Hippocampal formation (tissue), 2 donors: ENCODE measurements at places on chromosomes 1 and 21.

GRCh38 chr1:165630629-165631341, at the start of gene MGST3:
MGST3 (plus strand) TSS chr1:165631234; CDS start chr1:165649848, 18,614 bp downstream.
- peak; percentile 95 for DNase-seq

- DNase-seq = no peak
Observed at GRCh38 chr1:90317628-90318027, 322.7 kb downstream of the ZNF326 start.

- DNase-seq = no peak
Observed at GRCh38 chr1:27489501-27489972, 430 bp downstream of the WASF2 start.

GRCh38 chr1:164611754-164612642, 53.0 kb downstream of the PBX1 start:
- no peak for DNase-seq

DNA sequence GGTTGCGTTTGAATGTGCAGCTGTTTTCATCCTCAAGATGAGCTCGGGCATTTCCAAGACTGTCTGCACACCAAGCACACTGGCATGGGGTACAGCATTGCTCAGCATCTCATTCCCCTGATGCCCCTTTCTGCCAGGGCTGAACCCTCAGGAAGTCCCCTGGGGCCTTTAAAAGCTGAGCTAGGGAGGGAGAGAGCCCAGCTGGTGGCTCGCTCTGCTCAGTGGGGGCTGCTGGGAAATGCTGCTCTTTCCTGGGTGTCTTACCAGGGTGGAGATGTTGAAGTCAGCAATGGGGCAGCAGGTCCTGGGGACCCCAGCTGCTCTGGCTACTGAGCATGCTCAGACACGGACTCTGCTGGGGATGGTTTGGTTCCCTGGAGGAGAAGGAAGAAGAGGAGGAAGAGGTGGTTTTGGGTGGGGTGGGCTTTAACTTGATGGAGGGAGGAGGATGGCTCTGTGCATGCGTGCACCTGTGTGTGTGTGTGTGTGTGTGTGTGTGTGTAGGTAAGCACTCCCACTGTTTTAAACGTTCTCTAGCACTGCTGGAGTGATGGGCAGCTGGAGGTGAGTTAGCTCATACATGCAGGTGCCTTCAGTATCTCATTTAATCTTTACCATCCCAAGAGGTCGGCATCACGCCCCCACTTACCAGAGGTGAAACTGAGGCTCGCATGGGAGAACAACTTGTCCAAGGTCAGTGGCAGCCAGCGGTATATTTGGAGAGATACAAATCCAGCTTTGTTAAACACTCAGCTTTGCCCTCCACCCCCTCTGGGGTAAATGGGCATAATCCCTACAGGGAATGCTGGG, 40.9 kb downstream of the ACTL8 start:
- no peak for DNase-seq

DNA sequence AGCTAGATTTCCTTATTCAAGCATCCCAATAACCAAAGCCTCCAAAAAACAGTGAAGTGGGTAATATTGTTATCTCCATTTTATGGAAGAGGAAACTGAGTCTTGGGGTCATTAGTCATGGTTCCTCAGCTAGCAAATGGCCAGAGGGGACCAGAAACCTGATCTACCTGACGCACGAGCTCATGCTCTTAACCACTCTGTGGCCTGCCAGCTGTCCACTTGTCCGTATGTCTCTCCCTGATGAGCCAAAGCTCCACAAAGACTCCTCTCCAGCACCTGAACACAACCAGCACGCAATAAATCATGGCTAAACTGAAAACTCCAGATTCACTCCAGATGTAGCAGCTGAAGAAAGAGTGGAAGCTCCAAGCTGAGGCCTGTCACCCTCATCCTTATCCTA, 5.8 kb downstream of the CAPN8 start:
- DNase-seq = no peak

- no peak for DNase-seq
Observed at GRCh38 chr1:89682611-89683010, 49.7 kb downstream of the LRRC8C start.

DNA sequence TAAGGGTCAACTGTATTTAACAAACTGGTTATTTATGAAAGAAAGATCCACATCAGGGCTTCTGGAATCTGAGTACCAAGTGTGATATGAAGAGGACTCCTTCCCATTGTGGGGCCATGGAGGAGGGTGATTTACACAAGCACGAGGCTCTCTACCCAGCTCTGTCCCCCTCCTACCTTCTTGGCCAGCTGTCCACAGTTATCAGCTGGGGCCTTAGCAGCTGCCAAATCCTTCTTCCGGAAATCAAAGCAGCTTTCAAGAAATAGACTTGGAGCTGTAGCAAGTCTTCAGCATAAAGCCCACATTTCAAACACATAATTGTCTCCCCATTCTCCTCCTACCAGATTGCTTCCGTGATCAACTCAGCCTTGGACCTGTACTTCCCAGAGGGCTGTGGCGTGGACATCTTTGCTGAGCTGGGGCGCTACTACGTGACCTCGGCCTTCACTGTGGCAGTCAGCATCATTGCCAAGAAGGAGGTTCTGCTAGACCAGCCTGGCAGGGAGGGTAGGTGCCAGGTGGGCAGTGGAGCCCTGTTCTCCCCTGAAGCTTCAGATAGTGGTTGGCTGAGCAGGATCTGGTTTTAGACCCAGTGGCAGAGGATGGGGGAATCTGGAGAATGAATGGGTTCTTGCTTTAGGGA, 15.5 kb downstream of the AZIN2 start:
- DNase-seq = no peak

DNA sequence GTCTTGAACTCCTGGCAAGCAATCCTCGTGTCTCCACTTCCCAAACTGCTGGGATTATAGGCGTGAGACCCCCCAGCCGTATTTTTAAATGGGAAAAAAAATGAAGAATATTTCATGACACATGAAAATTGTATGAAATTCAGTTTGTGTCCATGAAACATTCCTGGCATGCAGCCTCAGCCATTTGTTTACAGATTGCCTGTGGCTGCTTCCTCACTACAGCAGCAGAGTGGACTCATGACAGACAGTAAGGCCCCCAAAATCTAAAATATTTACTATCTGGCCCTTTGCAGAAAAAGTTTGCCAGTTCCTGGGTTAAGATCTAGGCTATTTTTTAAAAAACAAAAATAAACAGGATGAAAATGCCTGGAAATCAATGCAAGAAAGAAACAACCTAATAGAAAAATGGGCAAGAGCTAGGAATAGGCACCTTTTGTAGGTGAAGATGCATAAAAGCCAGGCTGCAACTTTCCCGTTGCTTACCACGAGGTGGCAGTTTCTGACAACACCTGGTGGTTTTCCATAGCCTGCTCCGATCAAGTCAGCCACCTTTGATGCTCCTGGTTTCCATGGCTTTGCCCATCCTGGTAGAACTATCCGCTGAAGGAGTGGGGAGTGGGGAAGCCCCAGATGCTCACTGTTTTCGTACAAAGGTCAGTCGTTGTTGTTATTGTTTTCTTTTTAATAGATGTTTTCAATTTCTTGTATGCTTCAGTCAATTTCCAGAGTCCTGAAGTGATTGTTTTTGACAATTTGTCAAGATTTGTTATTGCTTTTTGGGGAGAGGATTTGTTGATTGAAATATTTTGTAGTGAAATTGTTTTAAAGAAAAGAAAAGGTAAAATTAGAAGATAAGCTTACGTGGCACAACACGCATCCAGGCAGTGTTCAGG, 24.3 kb downstream of the UBE2Q1 start:
- no peak for DNase-seq

DNA sequence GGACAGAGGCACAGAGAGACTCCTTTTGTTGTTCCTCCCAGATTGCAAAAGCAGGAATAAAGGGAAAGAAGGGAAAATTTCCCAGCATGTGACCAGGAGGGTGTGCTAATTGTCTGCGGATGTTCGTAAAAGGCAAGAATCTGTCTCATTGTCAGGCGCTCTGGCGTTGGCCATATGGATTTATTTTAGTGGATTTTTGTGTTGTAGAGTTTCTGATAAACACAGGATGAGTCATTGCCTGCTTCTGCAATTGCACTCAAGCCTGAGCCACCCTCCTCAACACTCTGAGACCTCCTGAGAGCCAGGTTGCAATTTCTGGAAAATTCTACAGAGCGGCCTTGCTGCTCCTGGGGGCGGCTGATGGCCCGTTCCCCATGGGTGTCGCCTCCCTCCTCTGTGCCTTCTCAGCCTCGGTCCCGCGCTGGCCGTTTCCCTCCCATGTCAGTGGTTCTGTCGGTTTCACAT, 227.7 kb downstream of the KAZN start:
- DNase-seq = no peak

DNA sequence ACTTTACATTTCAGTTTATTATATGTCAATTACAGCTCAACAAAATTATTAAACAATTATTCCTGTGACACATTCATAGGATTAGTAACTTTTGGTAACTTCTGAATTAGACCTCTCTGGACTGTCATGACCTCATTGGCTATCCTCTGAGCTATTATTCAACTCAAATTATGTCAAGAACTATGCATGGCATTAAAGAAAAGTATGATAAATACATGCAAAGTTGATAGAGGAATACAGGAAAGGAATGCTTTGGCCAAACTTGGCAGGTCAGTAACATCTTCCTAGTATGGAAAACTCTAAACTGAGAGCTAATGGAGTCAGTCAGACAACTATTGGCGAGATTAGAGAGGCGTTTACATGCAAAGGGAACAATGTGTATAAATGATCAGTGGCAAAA, 158.4 kb downstream of the DUSP10 start:
- no peak for DNase-seq

- no peak for DNase-seq
Observed at GRCh38 chr21:40194185-40194980, 327.1 kb downstream of the PCP4 start.

DNA sequence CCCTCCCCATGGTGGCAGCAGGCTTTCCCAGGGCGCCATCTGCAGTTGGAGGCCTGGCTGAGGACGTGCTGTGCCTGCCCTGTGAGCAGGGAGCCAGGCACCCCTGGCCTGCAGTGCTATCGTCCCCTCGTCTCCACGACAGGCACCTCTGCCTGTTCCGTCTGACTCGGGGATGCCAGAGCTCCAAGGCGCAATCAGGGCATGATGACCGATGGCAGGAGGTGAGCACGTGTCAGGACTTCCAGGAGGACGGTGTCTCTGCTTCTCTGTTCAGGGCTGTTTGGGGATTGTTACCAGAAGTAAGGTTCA, 125.2 kb downstream of the PCBP3 start:
- DNase-seq = no peak

GRCh38 chr1:204716660-204717059, 31.1 kb upstream of the LRRN2 start:
- DNase-seq = no peak
